ENCODE measurements at places on chromosomes 6 and 20.
A peak's percentile ranks its signal among the peaks of the same experiment; 100 is the strongest.

GRCh38 chr6:135535989-135536414 is 38.5 kb upstream of the AHI1 start:
- DNase-seq: peak; percentile 39

- no peak for DNase-seq
These were observed 93.0 kb downstream of the NDUFAF5 start for GRCh38 chr20:13877793-13878192.

DNA sequence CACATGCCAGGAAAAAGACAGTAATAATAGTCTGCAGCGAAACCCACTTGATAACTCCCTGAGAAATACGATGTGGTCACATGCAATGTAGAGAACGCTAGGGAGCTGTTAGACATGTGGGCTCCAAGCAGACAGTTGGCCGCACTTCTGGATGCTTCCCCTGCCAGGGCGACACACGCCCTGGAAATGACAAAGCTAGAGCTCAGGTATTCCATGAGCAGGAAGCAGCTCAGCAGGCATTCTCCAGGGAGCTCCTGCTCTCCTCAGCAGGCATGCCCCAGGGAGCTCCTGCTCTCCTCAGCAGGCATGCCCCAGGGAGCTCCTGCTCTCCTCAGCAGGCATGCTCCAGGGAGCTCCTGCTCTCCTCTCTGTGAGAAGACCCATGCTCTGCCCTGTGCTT is 52.4 kb upstream of the NXT1 start:
- DNase-seq: no peak

GRCh38 chr20:57392512-57393271 is 1.5 kb downstream of the RBM38 start:
- DNase-seq: peak; percentile 92

GRCh38 chr6:110629153-110629552 is 152.7 kb upstream of the SLC22A16 start:
- no peak for DNase-seq

GRCh38 chr20:58182521-58183140 is 45.8 kb downstream of the ANKRD60 start:
- DNase-seq: no peak

- DNase-seq: no peak
These were observed 65.5 kb upstream of the BTN3A2 start for GRCh38 chr6:26299286-26300042.

DNA sequence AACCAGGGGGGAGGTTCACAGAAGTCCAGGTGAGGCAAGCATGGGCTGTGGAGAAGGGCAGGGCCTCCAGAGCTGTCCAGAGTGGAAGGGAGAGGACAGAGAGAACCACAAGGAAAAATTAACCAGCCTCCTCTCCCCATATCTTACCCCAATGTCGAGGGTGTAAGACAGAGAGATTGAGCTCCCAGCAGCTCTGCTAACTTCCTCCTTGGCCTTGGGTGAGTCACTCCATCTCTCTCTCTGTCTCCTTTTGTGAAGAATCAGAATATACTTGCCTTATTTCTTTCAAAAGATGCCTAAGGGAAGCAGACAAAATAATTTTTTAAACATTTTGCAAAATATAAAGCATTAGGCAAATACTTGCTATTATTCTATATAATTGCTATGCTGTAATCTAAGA is 58.3 kb upstream of the IYD start:
- DNase-seq: no peak

DNA sequence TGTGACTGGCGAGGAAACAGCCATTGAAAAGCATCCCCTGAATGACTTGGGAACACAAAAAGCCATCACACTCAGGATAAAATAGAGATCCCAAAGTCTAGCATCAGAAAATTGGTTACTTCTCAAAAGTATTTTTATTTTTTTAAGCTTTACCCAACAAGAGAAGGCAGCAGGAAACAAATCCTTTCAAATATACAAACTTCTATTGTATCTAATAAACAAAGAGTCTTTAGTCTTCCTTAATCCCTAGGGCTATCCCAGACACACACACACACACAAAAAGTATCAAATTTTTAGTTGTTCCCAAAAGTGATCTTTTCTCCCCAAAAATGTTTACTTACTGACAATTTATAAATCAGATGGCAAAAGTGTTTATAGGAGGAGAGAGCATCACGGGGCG is 33.2 kb upstream of the MARCKS start:
- DNase-seq: no peak

- no peak for DNase-seq
These were observed 202.4 kb downstream of the PRKN start for GRCh38 chr6:162525181-162525580.

Measured in naive thymus-derived CD4-positive, alpha-beta T cell (primary cell).